GM19239 (cell line): ENCODE measurements at places on chromosomes 3 and 15.

- DNase-seq: no peak
Measured at GRCh38 chr15:78800189-78800588, 11.1 kb downstream of the ADAMTS7 start.

DNA sequence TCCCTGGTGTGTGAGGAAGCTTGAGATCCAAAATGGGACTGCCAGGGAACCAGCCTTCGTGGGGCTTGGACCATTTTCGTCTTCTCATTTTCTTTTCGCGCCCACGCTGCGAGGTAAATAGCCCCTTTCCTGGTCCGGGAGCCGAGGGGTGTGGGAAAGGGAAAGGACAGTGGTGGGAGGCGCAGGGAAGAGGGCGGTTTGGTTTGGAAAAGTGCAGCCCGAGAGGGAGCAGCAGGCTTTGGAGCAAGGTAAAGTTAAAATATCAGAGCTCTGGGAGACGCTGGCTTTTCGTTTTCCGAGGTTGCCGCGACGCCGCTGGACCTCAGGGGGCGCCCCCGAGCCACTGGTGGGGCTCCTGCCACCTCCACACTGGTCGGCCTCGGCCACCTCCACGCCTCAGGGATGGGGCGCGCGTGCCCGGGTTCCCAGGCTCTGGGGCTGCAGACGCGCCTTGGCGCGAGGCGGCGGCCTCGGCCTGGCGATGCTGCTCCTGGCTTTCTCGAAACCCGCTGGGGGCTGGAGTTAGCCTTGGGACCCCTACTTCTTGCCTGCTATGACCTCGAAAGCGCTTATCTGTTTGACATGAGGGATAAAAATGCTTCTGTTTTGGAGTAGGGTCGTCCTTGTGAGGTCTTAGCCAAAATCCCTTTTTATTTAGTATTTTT lies 3.2 kb downstream of the PTPRG start:
- DNase-seq: no peak

DNA sequence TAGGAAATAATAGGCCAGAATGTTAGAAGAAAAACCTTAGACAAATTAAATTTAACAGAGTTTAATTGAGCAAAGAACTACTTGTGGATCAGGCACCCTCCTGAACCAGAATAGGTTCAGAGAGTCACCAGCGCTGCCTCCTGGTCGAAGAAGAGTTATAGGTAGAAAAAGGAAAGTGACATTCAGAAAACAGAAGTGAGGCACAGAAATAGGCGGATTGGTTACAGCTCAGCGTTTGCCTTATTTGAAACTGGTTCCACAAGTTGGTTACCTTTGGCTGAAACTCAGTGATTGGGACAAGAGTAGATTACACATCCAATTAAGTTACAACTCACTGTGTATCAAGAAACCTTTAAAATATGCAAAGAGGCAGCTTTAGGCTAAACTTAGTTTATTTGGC lies 4.4 kb downstream of the AADAC start:
- no peak for DNase-seq

DNA sequence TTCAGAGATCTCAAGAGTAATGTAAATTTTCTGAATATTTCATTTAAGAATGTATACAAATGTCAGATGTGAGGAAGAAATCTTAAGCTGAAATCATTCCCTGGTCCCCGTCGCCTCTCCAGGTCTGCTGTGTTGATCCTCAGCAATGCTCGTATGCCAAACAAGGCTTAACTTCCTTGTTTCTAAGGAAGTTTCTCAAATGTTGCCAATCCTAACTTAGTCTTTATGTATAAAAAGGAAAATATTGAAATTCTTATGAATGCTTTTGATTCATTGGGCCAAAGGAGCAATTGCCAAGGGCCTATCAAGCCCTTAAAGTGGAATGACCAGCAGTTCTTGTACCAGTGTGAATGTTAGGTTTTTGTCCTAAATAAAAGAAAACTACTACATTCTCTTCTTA lies 507.7 kb upstream of the SEMA6D start:
- no peak for DNase-seq

GRCh38 chr3:168722091-168722490 lies 626.4 kb upstream of the GOLIM4 start:
- DNase-seq: no peak

GRCh38 chr3:60931452-60931851 lies 319.8 kb downstream of the FHIT start:
- DNase-seq: no peak
